ENCODE measurements at places on chromosomes 2 and 18.

GRCh38 chr2:107266555-107266954 lies 380.6 kb upstream of the ST6GAL2 start:
- DNase-seq: no peak

- no peak for DNase-seq
Measured at GRCh38 chr2:7419814-7420311, 502.7 kb downstream of the RNF144A start.

- DNase-seq: peak; percentile 24
Measured at GRCh38 chr2:157107877-157108276, 149.6 kb upstream of the GALNT5 start.

GRCh38 chr2:29563697-29564096 lies 357.7 kb downstream of the ALK start:
- DNase-seq: no peak

- no peak for DNase-seq
Measured at GRCh38 chr2:25381502-25381901, 39.8 kb upstream of the DNMT3A start.

GRCh38 chr2:77588438-77588837 lies 66.3 kb upstream of the LRRTM4 start:
- no peak for DNase-seq

DNA sequence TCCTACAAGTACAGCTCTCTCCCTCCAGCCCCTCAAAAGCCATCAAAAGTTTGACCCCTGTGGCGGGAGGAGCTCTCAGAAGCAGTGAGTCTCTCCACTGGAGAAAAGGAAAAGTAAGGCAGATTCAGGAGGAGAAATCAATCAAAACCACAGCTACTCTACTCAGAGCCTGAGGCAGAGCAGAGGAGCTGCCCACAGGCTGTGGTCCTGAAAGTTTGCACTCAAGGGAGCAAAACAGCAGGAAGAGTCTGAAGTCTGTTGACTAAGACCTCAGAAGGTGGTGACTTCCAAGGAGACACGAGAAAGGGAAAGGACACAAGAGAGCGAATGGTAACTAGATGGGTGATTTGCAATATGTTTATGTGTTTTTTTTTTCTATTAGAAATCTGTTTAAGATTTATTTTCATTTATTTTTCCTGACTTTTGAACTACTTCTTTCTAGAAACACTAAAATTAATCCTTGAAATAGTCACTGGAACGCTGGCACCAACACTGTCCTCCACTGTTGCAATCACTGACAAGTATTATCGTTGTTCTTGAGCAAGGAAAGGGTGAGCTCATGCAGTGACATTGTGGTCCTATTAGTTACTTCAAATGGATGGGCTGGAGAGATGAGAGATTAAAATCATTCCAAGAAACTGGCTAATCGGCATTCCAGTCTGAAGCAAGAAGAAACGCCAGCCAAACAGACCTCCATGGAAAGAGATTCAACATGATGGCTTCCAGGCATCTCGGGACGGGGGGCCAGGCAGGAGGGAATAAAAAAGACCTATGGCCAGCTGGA lies 35.8 kb downstream of the PID1 start:
- DNase-seq: peak; percentile 14

DNA sequence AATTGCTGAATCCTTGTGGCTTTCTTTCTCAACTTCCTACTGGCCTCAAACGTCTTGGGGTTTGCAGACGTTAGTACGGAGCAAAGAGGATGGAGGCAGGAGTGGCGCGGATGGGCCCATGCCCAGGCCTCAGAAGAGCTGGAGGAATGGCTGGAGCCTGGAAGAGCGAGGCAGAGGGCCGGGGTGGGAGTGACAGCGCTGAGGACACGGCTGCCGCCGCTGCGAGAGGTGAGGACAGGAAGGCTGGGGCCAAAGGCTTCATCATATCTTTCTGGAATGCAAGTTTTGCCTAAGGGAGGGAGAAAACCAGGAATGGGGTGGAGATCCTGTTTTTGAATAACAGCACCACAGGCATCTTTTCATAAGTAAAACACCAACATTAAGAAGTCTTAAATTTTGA lies 178.5 kb upstream of the SESTD1 start:
- no peak for DNase-seq

DNA sequence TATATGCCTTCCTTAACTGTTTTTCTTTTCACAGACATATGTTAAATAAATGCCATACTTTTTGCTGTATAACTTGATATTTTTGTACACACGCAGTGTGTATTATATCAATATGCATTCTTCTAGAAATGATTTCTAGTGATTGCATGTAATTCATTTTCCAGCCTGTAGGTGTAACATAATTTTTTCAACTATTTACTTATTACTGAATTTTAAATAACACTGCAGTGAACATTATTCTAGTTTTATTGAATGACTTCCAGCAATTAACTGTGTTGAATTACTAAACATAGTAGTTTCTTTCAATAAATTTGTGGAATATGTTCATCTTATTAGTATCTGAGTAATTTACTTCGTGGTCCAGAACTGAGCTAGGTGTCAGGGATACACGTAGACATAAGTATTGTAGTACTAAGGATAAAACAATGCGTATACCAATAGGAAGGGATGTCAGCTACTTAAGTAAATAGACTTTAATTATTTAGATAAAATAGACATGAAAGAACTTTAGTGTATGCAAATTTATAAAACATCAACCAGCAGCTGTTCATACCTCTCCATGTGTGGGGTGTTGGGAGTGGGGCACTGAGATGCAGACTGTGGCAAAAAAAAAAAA lies 28.0 kb downstream of the TANC1 start:
- DNase-seq: no peak

- no peak for DNase-seq
Measured at GRCh38 chr2:147094077-147094476, 750.8 kb upstream of the ACVR2A start.

- no peak for DNase-seq
Measured at GRCh38 chr2:197293252-197294007, 17.1 kb downstream of the ANKRD44 start.

- no peak for DNase-seq
Measured at GRCh38 chr18:21584391-21584790, 16.1 kb downstream of the ESCO1 start.

DNA sequence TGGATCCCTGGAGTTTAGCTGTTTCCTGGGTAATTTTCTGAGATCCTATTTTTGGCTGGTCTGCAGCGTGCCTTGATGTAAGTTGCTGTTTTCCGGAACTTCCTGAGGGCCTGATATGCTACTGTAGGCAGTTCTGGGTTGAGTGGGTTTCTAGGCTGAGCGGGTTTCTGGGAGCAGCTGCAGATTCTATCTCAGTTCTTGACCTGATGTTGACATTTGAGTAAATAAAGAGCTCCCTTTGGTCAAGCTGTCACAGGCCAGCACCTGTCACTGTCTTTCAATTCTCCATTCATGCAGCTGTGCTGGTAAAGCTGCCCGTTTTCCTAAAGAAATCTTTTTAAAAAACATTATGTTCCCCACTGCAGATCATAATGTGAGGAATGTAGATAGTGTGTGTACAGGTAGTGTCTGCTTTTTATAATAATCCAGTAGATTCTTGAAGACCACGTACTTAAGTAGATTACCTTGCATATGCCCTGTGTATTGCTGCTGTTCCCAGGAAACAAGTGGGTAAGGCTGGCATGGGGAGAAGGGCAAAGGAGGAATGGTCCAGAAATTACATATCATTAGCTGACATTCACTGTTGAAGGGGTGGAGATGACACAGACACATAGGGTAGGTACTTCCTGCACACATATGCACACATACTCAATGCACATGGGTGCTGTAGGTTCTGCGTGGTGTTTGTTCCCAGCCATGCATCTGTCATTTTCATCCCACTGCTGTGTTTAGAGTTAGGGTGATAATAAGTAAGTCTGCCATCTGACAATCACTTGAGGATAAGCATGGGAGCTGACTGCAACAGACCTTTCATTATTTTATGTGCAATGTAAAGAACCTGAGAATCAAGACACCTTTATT lies 25.9 kb downstream of the CD28 start:
- DNase-seq: no peak

DNA sequence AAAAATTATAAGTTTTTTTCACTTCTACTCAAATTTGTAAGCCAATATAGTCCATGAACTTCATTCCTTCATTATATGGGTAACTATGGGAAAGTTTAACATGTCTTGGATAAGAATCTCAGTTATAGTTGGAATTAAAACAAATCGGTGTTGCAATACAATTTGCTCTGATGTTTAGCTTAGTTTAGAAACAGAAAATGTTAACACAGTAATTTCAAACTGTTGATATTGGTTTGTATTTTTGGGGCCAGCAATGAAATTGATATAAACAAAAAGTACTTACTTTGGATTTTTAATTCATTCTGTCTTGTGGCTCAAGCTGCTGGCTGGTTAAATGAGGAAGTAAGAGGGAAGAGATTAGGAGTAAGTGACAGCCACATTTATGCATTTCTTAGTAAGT lies 368.5 kb upstream of the NT5C1B start:
- DNase-seq: no peak

DNA sequence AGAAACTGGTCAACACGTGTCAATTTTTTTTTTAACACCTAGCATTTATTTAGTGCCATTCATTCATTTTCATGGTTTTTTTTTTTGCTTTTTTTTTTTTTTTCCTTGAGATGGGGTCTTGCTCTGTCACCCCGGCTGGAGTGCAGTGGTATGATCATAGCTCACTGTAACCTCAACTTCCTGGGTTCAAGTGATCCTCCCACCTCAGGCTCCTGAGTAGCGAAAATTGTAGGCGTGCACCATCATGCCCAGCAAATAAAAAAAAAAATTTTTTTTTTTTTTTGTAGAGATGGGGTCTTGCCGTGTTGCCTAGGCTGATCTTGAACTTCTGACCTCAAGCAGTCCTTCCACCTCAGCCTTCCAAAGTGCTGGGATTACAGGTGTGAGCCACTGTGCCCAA lies 21.1 kb downstream of the USP14 start:
- no peak for DNase-seq

Data from fibroblast of upper back skin (primary cell).